ENCODE measurements at places on chromosomes 1 and 21.

GRCh38 chr1:58515794-58516401, 30.6 kb downstream of the OMA1 start:
- DNase-seq: peak; percentile 73

DNA sequence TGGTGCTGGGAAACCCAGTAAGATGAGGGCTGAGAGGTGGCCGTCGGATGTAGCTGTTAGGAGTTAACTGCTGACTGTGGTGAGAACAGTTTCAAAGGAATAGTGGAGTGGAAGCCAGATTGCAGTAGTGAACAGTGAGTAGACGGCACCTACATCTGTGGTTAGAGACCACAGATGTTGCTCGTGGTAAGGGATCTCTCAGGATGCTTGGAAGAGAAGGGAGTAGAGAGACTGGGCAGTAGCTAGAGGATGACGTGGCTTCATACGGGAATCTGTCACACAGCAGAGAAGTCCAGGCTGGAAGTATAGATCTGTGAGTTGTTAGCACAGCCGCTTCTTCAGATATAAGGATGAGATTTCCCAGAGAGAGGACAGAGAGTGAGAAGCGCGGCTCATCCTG, 7.8 kb upstream of the ARTN start:
- DNase-seq: no peak

GRCh38 chr1:117826540-117827078, 102.8 kb downstream of the GDAP2 start:
- peak; percentile 33 for DNase-seq

DNA sequence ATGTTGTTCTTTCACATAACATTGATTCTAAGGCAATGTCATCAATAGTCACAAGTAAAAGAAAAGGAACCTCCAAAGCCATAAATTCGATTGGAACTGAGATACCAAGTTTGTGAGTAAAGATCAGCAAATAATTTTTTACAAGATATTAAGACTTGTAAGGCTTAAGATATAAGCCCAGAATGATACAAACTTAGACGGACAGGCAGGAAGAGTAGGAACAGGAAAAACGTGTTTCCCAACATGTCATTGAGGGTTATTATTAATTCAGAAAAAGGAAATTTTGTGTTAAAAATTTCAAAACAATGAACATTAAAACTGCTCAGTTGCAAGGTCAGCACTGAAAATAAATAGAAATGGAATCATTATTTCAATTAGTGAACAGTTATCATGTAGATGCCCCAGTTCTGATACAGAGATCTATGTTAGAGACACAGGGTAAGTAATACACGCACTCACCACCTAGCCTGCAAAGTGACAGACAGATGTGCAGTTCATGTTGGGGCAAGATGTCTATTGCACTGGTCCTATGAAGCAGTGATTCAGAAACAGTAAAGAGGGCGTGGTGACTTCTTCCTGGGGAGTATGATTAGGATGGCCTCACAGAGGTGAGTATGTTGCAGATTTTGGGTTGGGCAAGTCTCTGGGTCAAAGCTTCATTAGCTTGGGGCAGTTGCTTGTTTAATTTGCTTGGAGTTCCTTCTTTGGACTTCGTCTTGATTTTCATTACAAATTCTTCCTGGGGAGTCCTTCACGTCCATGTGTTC, 284.4 kb downstream of the SETD4 start:
- DNase-seq: no peak

- no peak for DNase-seq
Observed at GRCh38 chr1:10302416-10302815, 92.0 kb downstream of the KIF1B start.

DNA sequence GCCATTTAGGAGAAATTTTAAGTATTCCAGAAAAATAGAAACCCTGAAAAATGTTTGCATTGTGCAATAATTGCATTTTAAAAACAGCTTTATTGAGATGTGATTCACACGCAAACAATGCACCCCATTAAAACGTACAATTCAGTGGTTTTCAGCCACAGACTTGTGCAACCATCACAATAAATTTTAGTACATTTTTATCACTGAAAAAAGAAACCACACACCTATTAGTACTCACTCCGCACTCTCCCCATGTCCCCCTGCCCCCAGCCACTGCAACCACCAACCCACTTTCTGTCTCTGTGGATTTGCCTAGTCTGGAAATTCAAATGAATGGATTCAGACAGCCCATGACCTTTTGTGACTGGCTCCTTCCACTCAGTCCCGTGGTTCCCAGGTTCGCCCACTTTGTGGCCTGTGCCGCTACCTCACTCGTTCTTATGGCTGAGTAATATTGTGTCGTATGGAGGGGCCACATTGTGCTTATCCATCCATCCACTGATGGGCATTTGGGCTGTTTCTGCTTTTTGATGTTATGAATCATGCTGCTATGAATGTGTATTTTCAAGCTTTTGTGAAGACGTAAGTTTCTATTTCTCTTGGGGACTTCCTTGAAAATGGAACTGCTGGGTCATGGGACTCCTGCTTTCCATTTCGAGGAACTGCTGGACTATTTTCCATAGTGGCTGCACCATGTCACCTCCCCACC, 147.7 kb upstream of the ARHGEF16 start:
- no peak for DNase-seq

- no peak for DNase-seq
Observed at GRCh38 chr1:41739061-41739955, 179.4 kb downstream of the HIVEP3 start.

GRCh38 chr1:38489844-38490270, 369.7 kb downstream of the RRAGC start:
- peak; percentile 22 for DNase-seq

DNA sequence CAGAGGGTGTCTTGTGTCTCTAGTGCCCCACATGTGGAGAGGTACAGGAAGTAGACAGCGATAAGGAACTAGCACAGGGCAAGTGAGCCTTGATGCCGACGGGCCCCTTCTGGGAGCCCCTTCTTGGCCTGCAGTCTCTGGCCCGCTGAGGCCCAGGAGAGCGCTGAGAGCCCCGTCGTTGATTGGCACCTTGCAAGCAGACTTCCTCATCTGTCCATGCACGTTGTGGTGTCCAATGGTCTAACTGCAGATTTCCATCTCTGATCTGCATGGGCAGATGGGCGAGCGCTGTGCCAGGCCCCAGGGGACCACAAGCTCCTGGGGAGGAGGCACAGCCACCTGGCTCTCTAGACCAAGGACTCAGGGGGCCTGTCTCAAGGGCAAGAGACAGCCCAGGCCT, 32.4 kb downstream of the PLEKHA6 start:
- peak; percentile 91 for DNase-seq

- no peak for DNase-seq
Observed at GRCh38 chr1:27891196-27891889, 19.0 kb downstream of the THEMIS2 start.

- no peak for DNase-seq
Observed at GRCh38 chr1:50529510-50529909, 106.3 kb upstream of the DMRTA2 start.

- DNase-seq: no peak
Observed at GRCh38 chr1:61374156-61374555, 291.8 kb downstream of the NFIA start.

GRCh38 chr1:184806296-184806721, 51.7 kb upstream of the EDEM3 start:
- no peak for DNase-seq

DNA sequence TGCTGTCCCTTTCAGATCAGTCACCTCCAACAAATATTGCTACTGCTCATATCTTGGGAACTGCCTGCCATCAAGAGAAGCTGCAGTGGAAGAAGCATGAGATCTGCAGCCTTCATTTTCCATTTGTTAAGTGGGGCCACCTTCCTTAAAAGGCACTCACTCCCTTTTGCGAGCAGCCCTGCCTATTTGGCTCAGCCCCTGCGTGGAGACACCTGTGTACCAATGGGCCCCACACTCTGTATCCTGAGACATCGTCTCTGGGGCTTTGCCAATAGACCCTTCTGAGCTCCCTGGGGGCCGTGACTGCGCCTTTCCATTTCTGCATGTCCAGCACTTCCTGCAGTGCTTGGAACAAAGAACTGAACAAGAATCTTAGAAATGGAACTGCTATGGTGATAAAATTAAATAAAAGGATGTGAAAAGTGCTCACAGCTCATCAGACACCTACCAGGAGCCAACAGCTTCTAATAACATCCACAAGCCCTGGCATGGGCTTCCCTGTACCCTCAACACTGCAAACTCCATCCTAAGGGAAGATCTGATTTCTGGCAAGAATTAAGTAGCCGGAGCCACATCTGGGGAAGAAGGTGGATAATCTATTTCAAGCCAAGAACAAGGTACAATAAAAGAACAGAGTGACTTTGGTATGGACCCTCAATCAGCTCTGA, 36.7 kb downstream of the PARP1 start:
- no peak for DNase-seq

GRCh38 chr1:160136121-160136925, 15.1 kb upstream of the ATP1A4 start:
- no peak for DNase-seq

DNA sequence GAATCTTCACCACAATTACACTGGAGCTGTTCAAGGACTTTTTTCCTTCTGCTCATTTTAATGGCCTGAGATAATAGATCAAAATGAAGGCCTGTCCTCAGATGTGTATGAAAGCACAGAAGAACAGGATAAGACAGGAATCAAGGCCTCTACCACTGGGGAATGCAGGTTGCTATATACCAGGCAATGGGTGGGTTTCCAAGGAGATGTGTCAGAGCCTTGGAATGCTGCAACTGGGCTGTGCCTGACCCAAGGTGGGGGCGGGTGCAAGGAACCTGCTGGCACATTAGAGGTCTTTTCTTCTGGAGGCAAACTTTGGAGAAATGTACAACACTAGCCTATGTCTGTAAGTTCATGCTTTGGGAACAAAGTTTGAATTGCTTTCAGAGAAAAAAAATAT, 21.7 kb upstream of the LAMC2 start:
- DNase-seq: no peak

DNA sequence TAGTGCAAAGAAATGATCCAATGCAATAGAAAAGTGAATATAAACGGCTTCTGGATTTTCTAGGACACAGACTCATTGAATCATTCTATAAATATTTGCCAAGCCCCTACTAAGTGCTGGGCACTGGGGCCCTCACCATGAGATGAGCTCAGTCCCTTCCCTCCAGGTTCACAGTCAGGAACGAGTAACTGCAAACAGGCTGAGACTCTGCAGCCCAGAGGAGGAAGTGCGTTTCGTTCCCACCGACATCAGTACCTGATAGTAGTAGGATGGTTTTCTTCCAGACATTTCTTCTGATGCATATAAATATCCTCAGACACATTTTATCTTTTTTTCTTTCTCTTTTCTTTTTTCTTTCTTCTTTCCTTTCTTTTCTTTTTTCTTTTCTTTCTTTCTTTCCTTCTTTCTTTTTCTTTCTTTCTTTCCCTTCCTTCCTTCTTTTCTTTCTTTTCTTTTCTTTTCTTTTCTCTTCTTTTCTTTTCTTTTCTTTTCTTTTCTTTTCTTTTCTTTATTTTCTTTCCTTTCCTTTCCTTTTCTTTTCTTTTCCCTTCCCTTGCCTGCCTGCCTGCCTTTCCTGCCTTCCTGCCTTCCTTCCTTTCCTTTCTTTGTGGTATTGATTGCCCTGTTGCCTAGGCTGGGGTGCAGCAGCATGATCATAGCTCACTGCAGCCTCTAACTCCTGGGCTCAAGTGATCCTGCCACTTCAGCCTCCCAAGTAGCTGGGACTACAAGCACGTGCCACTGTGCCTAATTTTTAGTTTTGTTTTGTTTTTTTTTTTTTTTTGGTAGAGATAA, 135.4 kb downstream of the DISC1 start:
- DNase-seq: no peak

GRCh38 chr1:35567947-35568558, 5.1 kb upstream of the TFAP2E start:
- DNase-seq: no peak

- DNase-seq: no peak
Observed at GRCh38 chr21:38726482-38726881, 79.2 kb upstream of the ETS2 start.

DNA sequence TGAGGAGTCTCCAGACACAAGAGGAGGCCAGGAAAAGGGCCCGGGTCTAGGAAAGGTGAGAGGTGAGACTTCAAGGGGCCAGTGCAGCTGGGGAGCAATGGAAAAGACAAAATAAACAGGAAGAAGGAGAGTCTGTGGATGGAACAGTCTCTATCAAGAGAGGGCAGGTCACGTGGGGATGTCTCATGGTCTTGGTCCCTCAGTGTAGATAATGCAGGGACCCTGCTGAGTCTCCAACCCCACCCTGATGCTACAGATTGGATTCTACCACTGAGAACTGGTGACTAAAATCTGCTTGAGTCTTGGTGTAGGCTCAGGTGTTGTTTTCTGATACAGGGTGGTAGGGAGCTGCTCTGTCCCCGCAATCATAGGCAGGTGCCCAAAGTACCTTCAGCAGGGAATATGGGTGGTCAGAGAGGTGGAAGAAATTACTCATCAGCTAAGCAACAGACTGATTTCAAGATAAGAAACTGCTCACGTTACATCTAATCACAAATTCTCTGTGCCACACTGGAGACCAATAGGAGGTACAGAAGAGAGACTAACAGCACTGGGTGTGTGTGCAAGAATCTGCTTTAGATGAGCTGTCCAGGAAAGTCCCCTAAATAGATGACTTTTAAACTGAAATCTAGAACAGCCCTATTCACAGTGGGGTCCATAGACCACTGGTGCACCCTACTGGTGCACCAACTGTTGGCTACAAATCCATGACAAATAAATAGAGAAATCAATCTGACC, 101.5 kb upstream of the TLR5 start:
- no peak for DNase-seq

GRCh38 chr1:82377201-82377884, 576.6 kb downstream of the ADGRL2 start:
- DNase-seq: no peak

GRCh38 chr1:23838401-23838866, 13.2 kb upstream of the HMGCL start:
- DNase-seq: peak; percentile 7

- DNase-seq: no peak
Observed at GRCh38 chr1:197922070-197922390, 4.9 kb downstream of the LHX9 start.

Data from NCI-H446 (cell line).